ENCODE measurements at places on chromosomes 16 and 17.

- no peak for DNase-seq
- H3K4me3 ChIP-seq = no peak overlapping the region
- H3K4me1 ChIP-seq = no peaks in the 10 kb centered on the region
- no peaks in the 10 kb centered on the region for H3K36me3 ChIP-seq
These were observed 18.3 kb upstream of the ATP2A3 start for GRCh38 chr17:3982541-3983017.

- H3K27me3 ChIP-seq = no peaks in the 10 kb centered on the region
- H3K36me3 ChIP-seq = peaks cover 57% of the 10 kb centered on the region
- H3K4me3 ChIP-seq = no peak overlapping the region
- H3K27ac ChIP-seq = no peak overlapping the region
- H3K4me1 ChIP-seq = peaks cover 29% of the 10 kb centered on the region
- no peak for DNase-seq
These were observed 14.6 kb downstream of the FMNL1 start for GRCh38 chr17:45236282-45236606.

- H3K27me3 ChIP-seq = no peaks in the 10 kb centered on the region
- H3K4me3 ChIP-seq = no peak overlapping the region
- H3K27ac ChIP-seq = no peak overlapping the region
- no peaks in the 10 kb centered on the region for H3K36me3 ChIP-seq
These were observed 276.0 kb upstream of the ZFHX3 start for GRCh38 chr16:73323880-73324279.

DNA sequence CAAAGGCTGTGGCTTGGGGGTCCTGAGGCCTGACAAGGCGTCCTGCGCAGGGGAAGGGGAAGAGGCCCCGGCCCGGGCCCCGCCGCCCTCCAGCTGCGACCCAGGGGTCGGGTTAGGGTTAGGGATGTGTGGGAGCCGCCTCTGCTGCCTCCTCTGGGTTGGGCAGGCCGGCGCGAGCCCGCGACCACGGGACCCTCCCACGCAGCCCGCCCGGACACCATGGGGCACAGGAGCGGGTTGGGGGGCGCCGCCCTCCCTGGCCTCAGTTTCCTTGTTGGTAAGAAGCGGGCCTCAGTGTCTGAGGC, 386 bp downstream of the CIAO3 start:
- H3K4me3 ChIP-seq = peak overlapping the region; percentile 71
- no peaks in the 10 kb centered on the region for H3K27me3 ChIP-seq
- no peak for DNase-seq

DNA sequence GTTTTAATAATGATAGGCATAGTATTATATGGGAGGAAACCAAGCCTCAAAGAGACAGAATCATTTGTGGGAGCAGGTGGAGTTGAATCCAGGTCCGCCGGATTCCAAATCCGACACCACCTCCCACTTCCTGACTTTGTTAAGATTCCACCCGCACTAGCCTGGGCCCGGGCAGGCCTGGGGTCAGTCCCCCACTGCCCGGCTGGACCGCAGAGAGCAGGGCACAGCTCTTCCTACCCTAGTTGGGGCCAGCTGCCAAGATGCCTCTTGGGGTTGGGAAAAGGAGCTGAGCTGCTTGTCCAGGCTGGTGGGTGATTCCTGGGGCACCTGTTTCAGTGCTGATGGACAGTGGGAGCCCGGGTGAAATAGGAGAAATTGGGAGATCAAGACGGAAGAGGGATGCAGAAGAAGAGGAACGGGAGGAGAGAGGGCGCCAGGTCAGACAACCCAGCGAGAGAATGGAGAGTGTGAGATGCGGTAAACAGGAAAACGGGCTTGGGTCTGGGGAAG, 53.9 kb downstream of the OR1D5 start:
- peaks cover 5% of the 10 kb centered on the region for H3K4me1 ChIP-seq
- no peak overlapping the region for H3K4me3 ChIP-seq
- no peak for DNase-seq
- no peak overlapping the region for H3K27ac ChIP-seq

DNA sequence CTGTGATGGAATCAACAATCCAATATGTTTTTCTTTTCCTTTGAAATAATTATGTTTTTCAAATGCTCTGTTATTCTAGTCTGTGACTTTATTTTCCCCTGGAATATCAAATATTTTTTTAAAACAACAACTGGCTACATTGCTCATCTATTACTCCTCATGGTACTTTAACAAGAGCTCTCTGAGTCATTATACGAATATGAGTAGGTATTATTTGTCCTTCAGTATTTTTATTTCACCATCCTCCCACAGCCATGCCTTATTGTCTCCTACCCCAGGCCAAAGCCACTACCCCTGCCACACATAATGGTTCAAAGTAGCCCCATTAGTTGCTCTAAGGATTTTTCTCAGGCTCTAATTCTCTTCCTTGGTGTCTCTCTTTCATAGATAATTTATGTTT, 1572.3 kb downstream of the CDH8 start:
- H3K4me1 ChIP-seq = no peaks in the 10 kb centered on the region
- H3K36me3 ChIP-seq = no peaks in the 10 kb centered on the region
- H3K4me3 ChIP-seq = no peak overlapping the region

DNA sequence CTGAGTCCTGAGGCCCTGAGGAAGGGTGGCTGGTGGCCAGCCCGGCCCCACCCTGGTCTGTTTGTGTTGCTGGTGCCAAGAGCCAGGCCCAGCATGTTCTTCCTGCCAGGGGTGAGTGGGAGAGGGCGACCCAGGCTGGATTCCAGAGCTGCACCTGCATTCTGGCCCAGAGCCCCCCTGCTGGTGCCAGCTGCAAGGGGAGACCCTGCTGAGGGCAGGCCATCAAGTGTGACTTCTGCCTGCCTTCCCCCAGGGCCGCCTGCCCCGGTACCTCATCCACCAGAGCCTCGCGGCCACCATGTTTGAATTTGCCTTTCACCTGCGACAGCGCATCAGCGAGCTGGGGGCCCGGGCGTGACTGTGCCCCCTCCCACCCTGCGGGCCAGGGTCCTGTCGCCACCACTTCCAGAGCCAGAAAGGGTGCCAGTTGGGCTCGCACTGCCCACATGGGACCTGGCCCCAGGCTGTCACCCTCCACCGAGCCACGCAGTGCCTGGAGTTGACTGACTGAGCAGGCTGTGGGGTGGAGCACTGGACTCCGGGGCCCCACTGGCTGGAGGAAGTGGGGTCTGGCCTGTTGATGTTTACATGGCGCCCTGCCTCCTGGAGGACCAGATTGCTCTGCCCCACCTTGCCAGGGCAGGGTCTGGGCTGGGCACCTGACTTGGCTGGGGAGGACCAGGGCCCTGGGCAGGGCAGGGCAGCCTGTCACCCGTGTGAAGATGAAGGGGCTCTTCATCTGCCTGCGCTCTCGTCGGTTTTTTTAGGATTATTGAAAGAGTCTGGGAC, 2.4 kb upstream of the TCAP start:
- H3K4me1 ChIP-seq = peaks cover 16% of the 10 kb centered on the region
- H3K27me3 ChIP-seq = no peaks in the 10 kb centered on the region
- H3K27ac ChIP-seq = no peak overlapping the region
- no peak for DNase-seq
- H3K4me3 ChIP-seq = no peak overlapping the region
- peaks cover 21% of the 10 kb centered on the region for H3K36me3 ChIP-seq

GRCh38 chr16:89711601-89712273, 9.0 kb downstream of the VPS9D1 start:
- peak overlapping the region; percentile 43 for H3K4me3 ChIP-seq
- H3K27me3 ChIP-seq = no peaks in the 10 kb centered on the region
- H3K36me3 ChIP-seq = no peaks in the 10 kb centered on the region
- H3K4me1 ChIP-seq = peaks cover 10% of the 10 kb centered on the region
- peak overlapping the region; percentile 43 for H3K27ac ChIP-seq

DNA sequence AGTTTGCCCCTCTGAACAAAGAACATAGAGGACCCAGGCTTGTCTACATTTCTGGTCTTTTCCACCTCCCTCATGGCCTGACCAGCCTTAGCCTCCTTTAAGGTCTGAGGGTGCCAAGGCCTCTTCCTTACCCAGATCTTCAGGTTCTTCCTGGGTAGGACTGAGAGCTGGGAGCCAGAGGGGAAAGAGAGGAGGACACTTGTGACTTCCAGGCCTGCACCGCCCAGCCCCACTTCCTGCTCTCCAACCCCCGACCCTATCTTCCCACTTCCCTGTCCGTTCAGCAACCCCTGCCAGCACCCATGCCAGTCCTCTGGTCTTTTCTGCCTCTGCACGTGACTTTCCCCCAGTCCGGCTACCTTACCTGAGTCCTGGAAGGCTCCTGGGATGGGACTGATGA, 534 bp downstream of the PRSS36 start:
- H3K27ac ChIP-seq = no peak overlapping the region
- DNase-seq = no peak
- H3K27me3 ChIP-seq = no peaks in the 10 kb centered on the region
- no peaks in the 10 kb centered on the region for H3K4me1 ChIP-seq
- no peaks in the 10 kb centered on the region for H3K36me3 ChIP-seq

DNA sequence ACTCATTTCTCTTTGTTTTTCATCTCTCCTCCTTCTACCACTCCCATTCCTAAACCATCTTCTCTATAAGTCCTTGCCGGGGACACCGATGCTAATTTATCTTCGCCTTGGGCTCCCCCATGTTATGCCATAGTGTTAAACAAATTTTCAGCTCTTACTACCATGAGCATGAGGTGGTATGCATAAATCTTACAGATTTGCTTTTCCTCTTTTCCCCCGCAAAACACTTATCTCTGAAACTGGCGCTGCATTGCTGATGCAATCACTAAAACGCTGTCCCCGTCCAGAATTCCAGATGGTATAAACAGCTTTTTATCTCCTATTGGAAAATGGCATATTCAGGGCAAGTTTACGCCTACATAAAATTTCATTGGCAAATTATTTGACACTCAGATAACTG, 673.6 kb upstream of the CDH8 start:
- H3K4me1 ChIP-seq = no peaks in the 10 kb centered on the region
- no peaks in the 10 kb centered on the region for H3K27me3 ChIP-seq
- no peaks in the 10 kb centered on the region for H3K36me3 ChIP-seq
- DNase-seq = no peak
- no peak overlapping the region for H3K27ac ChIP-seq
- H3K4me3 ChIP-seq = no peak overlapping the region

DNA sequence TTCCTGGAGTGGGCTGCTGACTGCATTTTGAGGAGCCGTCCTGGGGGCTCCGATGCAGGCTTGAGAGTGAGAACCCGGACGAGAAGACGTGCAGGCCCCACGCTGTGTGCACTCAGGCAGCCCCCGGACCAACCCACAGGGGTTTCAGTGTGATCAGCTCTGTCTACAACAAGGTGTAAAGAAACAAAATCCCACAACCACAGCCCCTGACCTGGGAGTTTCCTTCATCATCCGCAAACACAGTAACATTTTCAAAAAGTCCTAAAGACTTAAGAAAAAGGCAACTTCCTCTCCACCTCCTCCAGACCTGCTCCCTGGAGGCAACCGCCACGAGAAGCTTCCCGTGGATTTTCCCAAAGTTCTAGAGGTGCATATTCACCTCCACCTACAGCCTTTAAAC, 15.4 kb upstream of the MEAK7 start:
- peaks cover 53% of the 10 kb centered on the region for H3K4me1 ChIP-seq
- H3K36me3 ChIP-seq = no peaks in the 10 kb centered on the region
- no peak overlapping the region for H3K4me3 ChIP-seq
- H3K27me3 ChIP-seq = no peaks in the 10 kb centered on the region

- H3K4me3 ChIP-seq = no peak overlapping the region
- H3K4me1 ChIP-seq = no peaks in the 10 kb centered on the region
- H3K27me3 ChIP-seq = no peaks in the 10 kb centered on the region
- no peak for DNase-seq
- H3K27ac ChIP-seq = no peak overlapping the region
- no peaks in the 10 kb centered on the region for H3K36me3 ChIP-seq
These were observed 8.3 kb upstream of the SNF8 start for GRCh38 chr17:48952904-48953303.

GRCh38 chr17:43713494-43714162, 45.0 kb downstream of the SOST start:
- no peaks in the 10 kb centered on the region for H3K4me1 ChIP-seq
- no peaks in the 10 kb centered on the region for H3K36me3 ChIP-seq
- no peak for DNase-seq
- no peak overlapping the region for H3K27ac ChIP-seq
- no peak overlapping the region for H3K4me3 ChIP-seq
- H3K27me3 ChIP-seq = peaks cover 27% of the 10 kb centered on the region

GRCh38 chr17:81429821-81430551, 34.7 kb downstream of the BAHCC1 start:
- H3K4me1 ChIP-seq = peaks cover 10% of the 10 kb centered on the region
- no peak overlapping the region for H3K27ac ChIP-seq
- H3K27me3 ChIP-seq = peaks cover 44% of the 10 kb centered on the region
- H3K4me3 ChIP-seq = no peak overlapping the region

DNA sequence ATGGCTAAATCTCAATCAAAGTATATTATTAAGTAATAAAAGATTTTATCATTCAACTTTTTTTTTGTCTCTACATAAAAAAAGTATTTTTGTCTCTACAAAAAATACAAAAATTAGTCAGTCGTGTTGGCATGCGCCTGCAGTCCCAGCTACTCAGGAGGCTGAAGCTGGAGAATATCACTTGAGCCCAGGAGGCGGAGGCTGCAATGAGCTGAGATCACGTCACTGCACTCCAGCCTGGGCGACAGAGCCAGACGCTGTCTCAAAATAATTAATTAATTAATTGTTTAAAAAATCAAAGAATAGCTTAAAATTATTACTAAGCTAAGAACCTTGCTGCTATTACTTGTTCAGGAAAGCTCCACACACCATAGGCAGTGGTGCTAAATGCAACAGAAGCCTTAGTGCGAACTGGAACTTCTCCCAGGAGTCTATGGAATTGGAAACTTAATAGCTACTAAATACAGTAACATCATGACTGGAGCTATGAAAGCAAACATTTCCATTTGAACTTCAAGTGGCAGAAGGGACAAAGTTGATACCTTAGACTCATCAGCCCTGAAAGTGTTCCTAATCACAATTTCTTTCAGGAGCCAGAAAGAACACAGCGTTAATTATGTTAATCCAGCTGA, 22.6 kb downstream of the ADCY9 start:
- no peak overlapping the region for H3K4me3 ChIP-seq
- no peak overlapping the region for H3K27ac ChIP-seq
- H3K27me3 ChIP-seq = no peaks in the 10 kb centered on the region
- DNase-seq = no peak
- peaks cover 4% of the 10 kb centered on the region for H3K4me1 ChIP-seq
- no peaks in the 10 kb centered on the region for H3K36me3 ChIP-seq

- H3K4me1 ChIP-seq = peaks cover 20% of the 10 kb centered on the region
- no peaks in the 10 kb centered on the region for H3K36me3 ChIP-seq
- peak; percentile 83 for DNase-seq
- H3K27me3 ChIP-seq = peaks cover 12% of the 10 kb centered on the region
- H3K4me3 ChIP-seq = no peak overlapping the region
These were observed 45.6 kb downstream of the METRNL start for GRCh38 chr17:83124871-83125514.

GRCh38 chr16:67108931-67109406, 772 bp upstream of the PHAF1 start:
- no peaks in the 10 kb centered on the region for H3K27me3 ChIP-seq
- no peak for DNase-seq
- peaks cover 25% of the 10 kb centered on the region for H3K4me1 ChIP-seq
- peak overlapping the region; percentile 99 for H3K4me3 ChIP-seq
- H3K27ac ChIP-seq = peak overlapping the region; percentile 69

All from CD8-positive, alpha-beta memory T cell (primary cell).